ENCODE measurements at places on chromosomes 3 and 15. TPM values are rescaled to one million over a fixed set of nuclear protein-coding genes. Genes with fewer than 3 reads are reported as not detected.
A peak's percentile ranks its signal among the peaks of the same experiment; 100 is the strongest.

The SNX22 gene
- 0.20 TPM for total RNA-seq

- H3K4me3 ChIP-seq, result no peak overlapping the region
- H3K27me3 ChIP-seq, result no peaks in the 10 kb centered on the region
- no peak overlapping the region for H3K27ac ChIP-seq
- DNase-seq, result no peak
Observed at GRCh38 chr3:188605231-188605630, 451.3 kb downstream of the LPP start.

DNA sequence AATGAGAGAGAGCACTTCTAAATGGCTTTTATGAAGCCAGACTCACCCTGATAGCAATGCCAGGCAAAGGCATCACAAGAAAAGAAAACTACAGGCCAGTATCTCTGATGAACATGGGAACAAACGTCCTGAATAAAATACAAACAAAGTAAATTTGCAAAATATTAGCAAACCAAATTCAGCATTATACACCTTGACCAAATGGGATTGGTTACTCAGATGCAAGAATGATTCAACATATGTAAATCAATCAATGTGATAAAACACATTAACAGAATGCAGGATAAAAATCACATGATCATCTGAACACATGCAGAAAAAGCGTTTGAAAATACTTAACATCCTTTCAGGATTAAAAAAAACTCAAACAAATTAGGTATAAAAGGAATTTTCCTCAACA, 494.9 kb upstream of the CCDC54 start:
- no peak overlapping the region for H3K27ac ChIP-seq
- no peaks in the 10 kb centered on the region for H3K4me1 ChIP-seq
- no peaks in the 10 kb centered on the region for H3K36me3 ChIP-seq
- DNase-seq, result no peak
- no peaks in the 10 kb centered on the region for H3K27me3 ChIP-seq

DNA sequence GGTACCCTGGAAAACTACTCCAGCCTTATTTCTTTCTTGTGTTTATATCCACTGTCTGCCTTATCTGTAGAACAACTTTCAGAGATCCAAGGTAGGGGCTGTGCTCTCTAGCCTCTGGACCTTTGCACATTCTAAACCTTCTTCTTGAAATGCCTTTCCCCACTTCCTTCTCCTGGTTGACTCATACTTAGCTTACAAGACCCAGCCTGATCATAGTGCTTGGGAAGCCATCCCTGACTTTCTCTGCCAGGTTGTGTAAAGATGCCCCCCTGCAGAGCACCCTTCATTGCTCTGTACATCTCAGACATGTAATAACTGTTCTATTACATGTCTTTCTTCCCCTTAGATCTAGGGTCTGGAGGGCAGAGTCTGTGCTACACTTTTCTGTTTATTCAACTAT, 50.1 kb downstream of the PPM1L start:
- no peaks in the 10 kb centered on the region for H3K27me3 ChIP-seq
- H3K4me1 ChIP-seq, result no peaks in the 10 kb centered on the region
- no peak for DNase-seq
- H3K36me3 ChIP-seq, result no peaks in the 10 kb centered on the region

GRCh38 chr3:171160325-171160724, 133.8 kb upstream of the SLC2A2 start:
- H3K27ac ChIP-seq, result no peak overlapping the region
- peaks cover 1% of the 10 kb centered on the region for H3K4me1 ChIP-seq
- H3K4me3 ChIP-seq, result no peak overlapping the region
- DNase-seq, result no peak
- H3K36me3 ChIP-seq, result peaks cover 84% of the 10 kb centered on the region

- no peak overlapping the region for H3K27ac ChIP-seq
- no peaks in the 10 kb centered on the region for H3K36me3 ChIP-seq
- no peak overlapping the region for H3K4me3 ChIP-seq
- no peaks in the 10 kb centered on the region for H3K4me1 ChIP-seq
Observed at GRCh38 chr3:69823743-69824142, 84.5 kb downstream of the MITF start.

DNA sequence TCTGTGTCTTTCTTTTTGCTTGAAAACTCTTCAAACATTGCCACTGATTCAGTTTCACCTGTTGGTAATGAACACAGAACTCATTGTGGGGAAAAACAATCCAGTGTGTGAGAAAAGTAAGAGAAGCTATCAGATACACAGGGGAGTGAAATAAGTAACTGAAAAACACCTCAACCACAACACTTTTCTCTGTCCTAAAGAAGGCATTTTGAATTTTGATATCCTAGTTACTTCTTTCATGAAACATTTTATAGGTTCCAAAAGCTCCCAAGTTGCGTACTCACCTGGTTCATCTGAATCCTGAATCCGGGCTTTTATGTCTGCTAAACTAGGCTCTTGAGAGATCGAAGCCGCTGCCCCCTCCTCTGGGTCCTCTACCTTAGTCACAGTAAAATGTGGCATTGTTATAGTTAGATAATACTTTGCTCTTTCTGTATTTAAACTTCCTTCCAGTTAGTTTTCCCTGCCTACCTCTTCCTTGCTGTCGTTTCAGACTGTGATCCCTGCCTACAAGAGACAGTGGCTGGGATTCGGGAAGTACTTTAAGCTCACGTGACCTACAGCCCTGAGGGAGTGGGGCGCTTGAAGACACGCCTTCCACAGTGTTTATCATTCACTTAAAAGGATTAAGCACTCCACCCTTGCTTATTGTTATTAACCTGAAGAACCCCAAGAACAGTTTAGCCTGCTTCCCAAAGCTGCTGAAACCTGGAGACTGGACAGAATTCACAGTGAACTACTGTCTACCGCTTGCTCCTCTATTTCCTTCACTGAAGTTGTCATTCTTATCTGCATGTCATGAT, 19.1 kb downstream of the SLC12A6 start:
- H3K4me1 ChIP-seq, result peaks cover 52% of the 10 kb centered on the region
- H3K36me3 ChIP-seq, result peaks cover 10% of the 10 kb centered on the region
- peak overlapping the region; percentile 71 for H3K27ac ChIP-seq

DNA sequence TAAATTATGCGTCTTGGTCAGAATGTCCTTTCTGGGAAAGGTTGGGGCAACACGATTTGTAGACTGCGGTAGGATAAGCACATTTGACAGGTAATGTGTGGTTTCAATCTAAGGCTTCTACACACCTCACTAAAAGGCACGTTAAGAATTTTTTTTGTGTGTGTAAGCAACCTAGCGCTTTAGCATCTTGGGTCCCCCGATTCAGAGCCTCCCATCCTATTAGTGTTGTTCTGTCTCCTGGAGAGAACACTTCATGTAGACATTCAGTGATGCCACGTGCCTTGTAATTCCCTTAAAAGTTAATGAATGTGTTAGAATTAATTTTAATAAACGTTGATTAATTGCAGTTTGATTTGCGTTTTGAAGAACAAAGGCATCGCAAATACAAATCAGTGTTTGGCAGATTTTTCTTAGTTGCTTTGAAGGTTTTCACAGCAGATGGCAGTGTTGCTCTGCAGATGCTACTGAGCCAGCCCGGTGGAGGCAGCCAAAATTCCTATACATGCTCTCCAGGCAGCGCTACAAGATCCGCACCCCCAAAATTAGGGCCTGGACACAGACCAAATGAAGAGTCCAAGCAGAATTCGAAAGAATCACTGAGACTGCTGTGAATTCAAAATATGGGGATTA, 63.5 kb downstream of the OTOL1 start:
- H3K4me1 ChIP-seq, result no peaks in the 10 kb centered on the region
- no peak overlapping the region for H3K4me3 ChIP-seq
- H3K36me3 ChIP-seq, result no peaks in the 10 kb centered on the region
- no peaks in the 10 kb centered on the region for H3K27me3 ChIP-seq

DNA sequence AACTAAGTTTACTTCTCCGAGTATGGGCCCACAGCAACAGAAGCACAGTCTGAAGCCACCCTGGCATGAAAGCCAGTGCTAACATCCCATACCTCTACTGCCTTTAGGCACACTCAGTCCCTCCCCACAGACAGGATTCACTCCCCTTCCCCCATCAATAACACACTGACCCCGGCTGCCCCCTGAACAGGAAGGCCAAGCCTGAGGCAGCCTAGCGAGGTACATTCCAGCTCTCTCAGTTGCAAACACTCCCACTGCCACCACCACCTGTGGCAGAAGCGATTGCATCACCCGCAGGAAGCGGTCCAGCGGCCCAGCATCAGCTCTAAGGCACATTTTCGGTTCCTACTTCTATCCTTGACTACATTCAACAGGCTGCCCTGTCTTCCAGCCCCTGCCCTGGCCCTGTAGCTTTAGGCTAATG, 7.0 kb upstream of the BMF start:
- H3K4me3 ChIP-seq, result no peak overlapping the region
- H3K36me3 ChIP-seq, result no peaks in the 10 kb centered on the region
- no peak for DNase-seq
- H3K27me3 ChIP-seq, result no peaks in the 10 kb centered on the region

GRCh38 chr3:101117980-101118379, 124.8 kb upstream of the ABI3BP start:
- H3K4me1 ChIP-seq, result no peaks in the 10 kb centered on the region
- peaks cover 2% of the 10 kb centered on the region for H3K27me3 ChIP-seq
- no peak for DNase-seq
- no peak overlapping the region for H3K27ac ChIP-seq
- H3K4me3 ChIP-seq, result no peak overlapping the region
- H3K36me3 ChIP-seq, result no peaks in the 10 kb centered on the region

- no peak for DNase-seq
- no peaks in the 10 kb centered on the region for H3K4me1 ChIP-seq
- no peaks in the 10 kb centered on the region for H3K27me3 ChIP-seq
- H3K4me3 ChIP-seq, result no peak overlapping the region
- no peaks in the 10 kb centered on the region for H3K36me3 ChIP-seq
Observed at GRCh38 chr3:14332392-14332791, 70.0 kb upstream of the SLC6A6 start.

- DNase-seq, result no peak
- H3K27me3 ChIP-seq, result no peaks in the 10 kb centered on the region
- H3K4me1 ChIP-seq, result peaks cover 38% of the 10 kb centered on the region
- H3K36me3 ChIP-seq, result no peaks in the 10 kb centered on the region
- H3K4me3 ChIP-seq, result no peak overlapping the region
- peak overlapping the region; percentile 5 for H3K27ac ChIP-seq
Observed at GRCh38 chr3:129577925-129578786, 28.3 kb downstream of the PLXND1 start.

GRCh38 chr3:63912768-63913588, 795 bp upstream of the SCAANT1 start:
- peaks cover 14% of the 10 kb centered on the region for H3K36me3 ChIP-seq
- peaks cover 21% of the 10 kb centered on the region for H3K4me1 ChIP-seq
- peak overlapping the region; percentile 94 for H3K27ac ChIP-seq
